ENCODE measurements at places on chromosomes 5 and 9.

- no peak for DNase-seq
These were observed 20.3 kb downstream of the EXOC3 start for GRCh38 chr5:463301-463700.

GRCh38 chr9:27348785-27349697 lies 52.1 kb upstream of the EQTN start:
- DNase-seq = no peak

DNA sequence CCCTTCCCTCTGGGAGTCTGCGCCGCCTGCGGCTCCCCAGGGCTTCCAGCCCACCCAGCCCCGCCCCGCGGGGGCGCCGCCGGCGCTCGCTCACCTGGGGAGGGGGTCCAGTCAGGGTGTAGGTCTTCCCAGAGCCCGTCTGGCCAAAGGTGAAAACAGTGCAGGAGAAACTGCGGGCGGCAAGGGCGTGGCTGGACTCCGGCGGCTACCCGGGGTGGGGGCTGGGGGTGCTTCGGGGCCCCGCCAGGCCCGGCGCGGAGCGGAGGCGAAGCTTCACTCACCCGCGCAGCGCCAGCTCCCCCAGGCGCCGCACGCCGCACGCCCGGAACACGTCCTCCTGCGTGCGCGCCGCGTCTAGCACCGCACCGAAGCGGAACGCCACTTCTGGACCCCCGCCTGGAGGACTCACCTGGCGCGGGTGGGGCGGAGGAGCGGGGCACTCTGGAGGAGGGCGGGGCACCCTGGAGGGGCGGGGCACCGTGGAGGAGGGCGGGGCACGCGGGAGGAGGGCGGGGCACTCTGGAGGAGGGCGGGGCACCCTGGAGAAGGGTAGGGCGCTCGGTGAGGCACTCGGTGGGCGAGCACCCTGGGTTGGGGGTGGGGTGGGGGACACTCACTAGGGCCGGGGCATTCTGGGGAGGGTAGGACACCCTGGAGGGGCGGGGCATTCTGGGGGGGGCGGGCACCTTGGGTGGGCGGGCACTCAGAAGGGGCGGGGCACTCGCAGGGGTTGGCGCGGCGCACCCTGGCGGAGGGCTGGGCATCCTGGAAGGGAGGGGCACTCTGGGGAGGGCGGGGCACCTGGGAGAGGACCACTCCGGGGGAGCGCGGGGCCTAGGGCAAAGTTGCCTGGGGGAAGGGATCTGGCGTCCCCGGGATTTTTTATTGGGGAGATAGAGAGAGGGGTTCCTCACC lies 814 bp downstream of the KIF12 start:
- DNase-seq = peak; percentile 93

DNA sequence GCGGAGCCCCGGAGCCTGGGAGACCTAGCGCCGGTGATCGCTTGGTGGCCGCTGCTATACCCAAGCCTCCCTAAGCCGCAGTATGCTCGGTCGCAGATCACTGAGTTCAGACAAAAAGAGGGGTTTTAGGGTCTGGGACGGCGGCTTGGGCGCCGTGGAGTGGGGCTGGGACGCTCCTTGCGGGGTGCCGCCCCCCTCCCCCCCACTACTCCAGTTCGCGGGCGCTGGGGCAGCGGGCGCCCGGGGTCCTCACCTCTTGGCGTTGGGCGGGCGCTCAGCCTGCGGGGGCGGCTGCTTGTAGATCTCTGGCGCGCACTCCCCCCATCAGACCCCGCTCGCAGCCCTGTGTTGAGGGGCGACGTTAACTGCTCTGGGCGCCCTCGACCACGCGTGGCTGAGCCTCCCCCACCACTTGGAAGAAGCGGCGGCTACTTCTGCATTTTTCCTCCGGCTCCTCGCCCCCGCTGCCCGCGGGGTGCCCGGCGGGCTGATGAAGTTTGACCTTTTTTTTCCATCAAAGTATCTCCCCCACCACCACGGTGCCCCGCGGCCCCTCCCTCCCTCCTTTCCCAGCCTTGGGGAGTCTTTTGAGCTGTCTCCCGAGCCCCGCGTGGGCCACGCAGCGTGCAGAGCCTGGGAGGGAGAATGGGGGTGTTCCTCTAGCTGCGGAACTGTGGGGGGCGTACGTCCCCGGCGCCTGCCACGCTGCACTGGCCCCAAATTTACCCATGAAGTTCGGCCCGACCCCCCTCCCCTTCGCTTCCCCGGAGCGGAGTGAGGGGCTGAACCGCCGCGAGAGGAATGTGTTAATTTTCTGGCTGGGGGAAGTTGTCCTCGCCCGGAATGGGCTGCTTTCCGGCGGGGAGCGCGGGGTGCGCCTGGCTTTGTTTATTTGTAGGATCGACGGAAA lies 1.2 kb downstream of the CXXC5 start:
- peak; percentile 87 for DNase-seq

DNA sequence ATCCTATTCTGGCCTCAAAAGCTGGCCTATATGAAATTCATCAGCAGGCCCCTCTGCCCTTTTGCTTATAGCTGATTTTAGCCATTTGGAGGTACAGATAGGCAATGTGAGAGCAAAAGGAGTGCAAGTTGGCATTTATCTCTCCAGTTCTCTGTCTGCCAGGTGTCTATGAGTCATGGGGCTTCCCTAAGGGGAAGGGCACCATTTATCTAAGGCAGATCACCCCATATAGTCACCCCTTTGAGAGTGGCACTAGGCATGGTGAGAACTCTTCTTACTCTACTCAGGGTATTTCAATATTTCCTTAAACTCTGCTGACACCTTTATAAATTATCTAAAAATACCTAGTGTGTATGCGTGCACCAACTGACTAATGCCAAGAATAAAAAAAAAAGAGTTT lies 314.7 kb upstream of the CDH6 start:
- DNase-seq = no peak

DNA sequence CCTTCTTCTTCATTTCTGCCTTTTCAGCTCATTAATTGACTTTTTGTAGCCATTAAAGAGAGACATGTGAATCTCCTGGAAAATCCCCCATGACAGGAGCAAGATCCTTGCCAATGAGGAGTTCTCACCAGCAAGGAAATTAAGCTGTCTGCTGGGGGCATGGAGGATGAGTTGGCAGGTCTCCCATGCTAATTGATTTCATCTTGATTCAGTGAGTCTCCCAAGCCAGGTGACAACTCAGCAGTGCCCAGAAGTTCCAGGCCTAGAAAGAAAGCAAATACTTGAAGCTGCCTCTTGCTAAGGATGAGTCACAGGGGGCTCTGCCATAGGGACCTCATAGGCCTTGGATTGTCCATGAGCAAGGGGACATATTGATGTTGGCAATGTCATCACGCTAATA lies 30.0 kb upstream of the ADRA1B start:
- no peak for DNase-seq

- peak; percentile 67 for DNase-seq
These were observed 3.8 kb downstream of the CREB3 start for GRCh38 chr9:35736201-35736633.

GRCh38 chr9:120646948-120647347 lies 67.0 kb upstream of the CDK5RAP2 start:
- no peak for DNase-seq

DNA sequence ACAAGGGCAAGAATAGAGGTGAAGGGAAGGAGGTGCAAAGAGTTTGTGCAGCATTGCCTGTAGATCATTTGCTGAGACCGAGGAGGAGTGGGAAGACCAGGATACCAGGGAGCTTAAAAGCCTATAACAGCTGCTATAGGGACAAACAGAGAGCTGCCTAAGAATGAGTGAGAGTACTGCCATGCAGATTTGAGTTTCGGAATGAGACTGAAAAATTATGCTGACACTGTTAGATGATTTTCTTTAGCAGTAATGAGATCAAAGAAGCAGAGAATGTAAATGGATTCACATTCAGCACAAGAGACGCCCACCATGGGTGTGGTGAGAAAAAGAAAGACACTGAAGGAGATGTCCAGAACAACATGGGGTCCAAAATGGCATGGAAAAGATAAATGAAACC lies 69.7 kb downstream of the EPB41L4A start:
- DNase-seq = no peak

DNA sequence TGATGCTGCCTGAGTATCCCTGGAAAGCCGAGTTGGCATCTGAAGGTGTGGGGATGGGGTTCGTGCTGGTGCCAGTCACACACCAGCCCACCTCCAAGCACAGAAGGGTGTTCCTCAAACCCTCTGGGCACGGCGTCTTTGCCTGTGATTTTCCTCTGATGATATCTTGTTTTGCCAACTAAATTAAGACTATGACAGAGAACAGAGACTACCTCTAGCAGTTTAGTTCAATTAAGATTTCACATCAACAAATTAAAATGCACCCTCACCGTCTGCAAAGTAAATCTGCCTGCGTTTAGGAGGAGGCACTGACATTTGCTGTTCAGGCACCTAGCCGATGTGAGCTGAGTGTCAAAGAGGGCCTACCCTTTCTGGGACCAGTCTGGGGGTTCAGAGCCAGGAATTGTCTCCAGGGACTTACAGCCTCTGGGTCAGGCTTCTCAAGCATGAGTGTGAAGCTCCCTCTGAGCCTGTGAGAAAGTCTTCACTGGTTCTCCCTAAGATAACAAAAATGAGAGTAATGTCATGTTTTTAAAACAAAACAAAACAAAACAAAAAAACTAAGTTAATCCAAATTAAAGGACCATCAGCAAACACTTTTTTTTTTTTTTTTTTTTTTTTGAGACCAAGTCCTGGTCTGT lies 55.4 kb upstream of the CTNNA1 start:
- DNase-seq = no peak

GRCh38 chr9:133362359-133363044 lies 6.2 kb downstream of the SURF2 start:
- DNase-seq = peak; percentile 66

DNA sequence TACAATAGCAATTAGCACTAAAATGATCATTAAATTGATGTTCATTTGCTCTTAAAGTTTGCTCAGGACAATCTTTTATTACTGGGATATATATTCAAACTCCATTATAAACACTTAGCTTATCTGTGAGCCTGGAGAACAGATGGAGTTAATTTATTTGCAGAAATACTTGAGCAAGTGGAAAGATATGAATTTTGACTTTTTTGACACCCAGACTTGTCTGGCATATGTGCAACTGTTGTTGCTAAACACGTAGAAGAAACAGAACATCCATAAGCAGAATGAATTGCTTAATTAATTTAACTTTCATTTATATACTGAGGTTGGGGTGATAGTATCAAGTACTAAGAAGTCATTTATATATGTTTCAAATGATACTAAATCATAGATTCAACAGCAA lies 820.7 kb upstream of the TYRP1 start:
- DNase-seq = no peak

- no peak for DNase-seq
These were observed 403.5 kb upstream of the TYRP1 start for GRCh38 chr9:12289711-12290110.

- DNase-seq = peak; percentile 27
These were observed 424 bp downstream of the HAND1 start for GRCh38 chr5:154477382-154478223.

DNA sequence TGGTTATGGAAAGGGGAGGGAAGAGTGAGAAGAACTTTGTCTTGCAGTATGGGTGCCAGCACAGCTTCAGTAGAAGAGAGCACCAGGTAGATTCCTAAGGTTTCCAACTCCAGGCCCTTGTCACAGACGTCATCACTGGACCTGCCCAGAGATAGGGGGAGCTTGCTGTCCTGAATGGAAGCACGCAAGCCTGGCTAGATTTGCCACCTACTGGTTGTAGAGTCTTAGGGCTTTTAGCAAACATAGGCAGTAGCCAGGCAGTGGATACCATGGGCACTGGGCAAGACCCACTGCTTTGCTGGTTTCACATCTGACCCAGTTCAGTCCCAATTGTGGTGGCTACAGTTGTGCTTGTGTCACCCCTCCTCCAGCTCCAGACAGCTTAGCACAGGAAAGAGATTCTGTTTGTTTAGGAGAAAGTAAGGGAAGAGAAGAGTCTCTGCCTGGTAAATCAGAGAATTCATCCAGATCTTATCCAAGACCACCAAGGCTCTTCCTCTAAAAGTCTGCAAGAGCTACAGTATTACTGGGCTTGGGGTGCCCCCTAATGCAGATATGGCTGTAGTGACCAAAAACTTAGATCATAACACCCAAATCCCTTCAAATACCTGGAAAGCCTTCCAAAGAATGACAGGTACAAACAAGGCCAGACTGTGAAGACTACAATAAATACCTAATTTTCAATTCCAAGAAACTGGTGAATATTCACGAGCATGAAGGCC lies 158.9 kb downstream of the HINT1 start:
- DNase-seq = no peak

DNA sequence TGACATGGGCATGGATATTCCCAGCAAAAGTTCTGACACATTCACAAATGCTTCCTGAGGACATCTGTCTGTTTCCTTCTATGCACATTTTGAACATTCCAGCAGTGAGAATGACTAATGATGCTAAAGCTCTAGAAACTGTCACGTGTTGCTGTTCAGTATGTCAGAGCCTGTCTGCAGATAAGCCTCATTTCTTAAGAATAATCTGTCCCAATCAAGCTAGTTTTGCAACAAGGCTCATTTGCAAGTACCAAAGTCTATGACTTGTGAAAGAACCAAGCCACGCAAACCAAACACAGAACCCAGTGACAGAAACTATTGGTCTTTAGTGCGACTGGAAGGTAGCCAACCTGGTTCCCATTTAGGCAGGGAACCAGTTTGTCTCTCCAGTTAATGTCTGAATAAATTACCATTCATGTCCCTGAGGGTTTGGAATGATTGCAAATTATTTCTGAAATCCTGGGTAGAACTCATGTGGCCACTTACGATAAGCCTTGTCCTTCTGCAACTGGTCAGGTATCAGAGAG lies 178.5 kb downstream of the C9orf152 start:
- peak; percentile 39 for DNase-seq

- peak; percentile 4 for DNase-seq
These were observed 499.4 kb downstream of the ISL1 start for GRCh38 chr5:51882647-51883046.

- DNase-seq = no peak
These were observed 325.8 kb downstream of the TMEM38B start for GRCh38 chr9:106020186-106020585.

GRCh38 chr5:1388383-1388967 lies 43.6 kb upstream of the CLPTM1L start:
- no peak for DNase-seq

DNA sequence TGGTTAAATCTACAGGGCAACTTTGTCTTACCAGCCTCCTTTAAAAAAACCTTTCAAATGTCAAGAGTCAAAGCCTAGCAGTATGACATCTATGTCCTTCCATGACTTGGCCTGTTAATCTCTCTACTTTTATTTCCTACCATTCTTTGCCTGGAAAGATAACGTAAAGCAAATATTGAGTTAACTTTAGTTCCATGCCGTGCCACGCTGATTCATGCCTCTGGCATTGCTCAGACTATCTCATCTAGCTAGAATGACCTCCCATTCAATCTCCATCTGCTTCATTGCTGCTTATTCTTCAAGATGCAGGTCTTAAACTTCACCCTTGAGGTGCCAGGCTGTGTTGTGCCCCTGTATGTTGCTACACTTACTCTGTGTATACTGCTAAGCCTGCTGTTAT lies 729.8 kb downstream of the EFNA5 start:
- DNase-seq = no peak

Data from kidney (tissue), 22 donors.